HS-27A (cell line): ENCODE measurements at places on chromosomes 1 and 21.

GRCh38 chr1:11134251-11134897 is 34.7 kb upstream of the EXOSC10 start:
- DNase-seq: no peak

DNA sequence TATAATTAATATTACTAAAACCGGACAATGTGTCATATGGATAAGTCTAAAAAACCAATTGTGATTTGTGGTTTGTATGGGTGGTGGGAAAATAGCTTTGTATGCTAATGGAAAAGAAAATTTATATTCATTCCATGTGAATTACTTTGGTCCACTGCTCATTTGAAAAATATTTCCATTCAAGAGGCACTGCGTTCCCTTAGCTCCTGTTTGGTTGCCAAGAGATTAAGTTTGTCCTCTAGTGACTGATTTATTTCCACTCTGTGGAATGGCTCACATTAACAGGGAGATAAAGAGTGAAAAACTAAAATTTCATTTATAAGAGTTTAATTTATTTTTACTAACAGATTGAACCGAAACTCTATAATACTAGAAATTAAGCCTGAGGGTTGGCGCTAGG is 744.1 kb upstream of the CHRM3 start:
- DNase-seq: no peak

DNA sequence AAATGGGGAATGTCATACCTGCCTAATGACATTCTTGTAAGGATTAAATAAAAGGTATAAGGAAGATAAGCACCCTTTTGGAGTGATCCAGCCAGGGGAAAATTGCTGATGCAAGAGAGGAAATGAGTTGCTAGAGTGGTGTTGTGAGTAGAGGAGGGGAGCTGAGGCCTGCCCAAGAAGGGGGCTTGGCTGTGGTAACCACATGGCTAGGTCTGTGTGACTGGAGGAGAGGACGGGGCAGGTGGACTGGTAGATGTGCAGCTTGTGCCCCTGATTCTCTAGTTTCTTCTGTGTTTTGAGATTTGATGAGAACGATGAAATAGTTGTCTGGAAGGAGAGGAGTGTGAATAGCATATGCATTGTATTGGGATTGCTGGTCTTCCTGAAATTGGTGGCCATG is 6.6 kb downstream of the TXLNA start:
- no peak for DNase-seq

- no peak for DNase-seq
Measured at GRCh38 chr1:242467556-242468145, 56.8 kb downstream of the PLD5 start.

GRCh38 chr1:244054924-244055263 is 3.8 kb downstream of the ZBTB18 start:
- DNase-seq: no peak

GRCh38 chr1:38502758-38503157 is 356.8 kb downstream of the RRAGC start:
- no peak for DNase-seq

DNA sequence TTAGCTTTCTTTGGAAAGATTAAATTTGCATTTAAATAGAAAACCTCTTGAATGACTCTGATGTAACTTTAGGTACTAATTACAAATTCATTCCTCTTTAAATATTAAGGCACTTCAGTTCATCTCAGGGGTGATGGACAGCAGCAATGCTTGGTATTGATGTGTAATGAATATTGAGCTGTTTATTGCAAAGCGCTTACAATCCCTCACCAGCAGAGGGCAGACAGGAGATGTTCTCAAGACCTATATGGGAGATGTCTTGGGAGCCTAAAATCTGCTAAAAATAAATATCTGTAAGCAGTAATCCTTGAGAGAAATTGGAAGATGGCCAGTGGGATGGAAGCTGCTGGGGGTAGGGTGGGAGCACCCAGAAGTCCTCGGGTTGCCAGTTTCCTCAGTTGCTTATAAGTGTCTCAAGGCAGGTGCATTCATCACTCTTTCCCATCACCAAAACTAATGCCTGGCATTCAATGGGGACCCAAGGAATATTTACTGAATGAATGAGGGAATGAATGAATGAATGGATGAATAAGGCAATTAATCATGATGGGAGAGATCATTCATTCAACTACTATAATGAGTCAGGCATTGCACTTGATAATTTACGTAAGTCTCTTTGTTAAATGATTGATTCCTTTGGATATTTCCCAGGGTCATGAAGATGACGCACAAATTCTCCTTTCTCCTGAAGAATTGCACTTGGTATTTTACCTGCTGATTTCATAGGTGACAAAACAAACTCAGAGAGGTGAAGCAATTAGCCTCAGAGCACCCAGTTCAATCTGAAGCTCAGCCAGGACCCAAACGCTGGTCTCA is 2.3 kb downstream of the KLHDC8A start:
- DNase-seq: no peak

DNA sequence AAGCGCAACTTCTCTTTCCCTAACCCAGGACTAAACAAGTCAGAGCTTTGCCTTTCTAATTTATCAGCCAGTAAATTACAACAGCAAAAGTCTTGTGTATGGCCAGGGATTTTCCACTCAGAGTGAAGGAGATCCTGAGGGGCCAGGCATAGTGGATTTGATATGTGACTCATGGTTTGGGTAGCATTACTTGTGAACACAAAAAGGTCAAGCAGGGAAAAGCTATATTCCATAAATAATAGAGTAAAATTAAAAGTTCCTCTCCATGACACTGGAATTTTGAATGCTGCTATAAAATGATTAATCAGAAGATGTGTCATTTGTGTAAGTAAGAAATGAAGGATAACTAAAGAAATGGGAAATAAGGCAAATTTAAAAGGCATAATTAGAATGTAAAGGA is 284.8 kb downstream of the HLX start:
- DNase-seq: no peak

GRCh38 chr1:61222240-61222639 is 139.9 kb downstream of the NFIA start:
- DNase-seq: no peak

DNA sequence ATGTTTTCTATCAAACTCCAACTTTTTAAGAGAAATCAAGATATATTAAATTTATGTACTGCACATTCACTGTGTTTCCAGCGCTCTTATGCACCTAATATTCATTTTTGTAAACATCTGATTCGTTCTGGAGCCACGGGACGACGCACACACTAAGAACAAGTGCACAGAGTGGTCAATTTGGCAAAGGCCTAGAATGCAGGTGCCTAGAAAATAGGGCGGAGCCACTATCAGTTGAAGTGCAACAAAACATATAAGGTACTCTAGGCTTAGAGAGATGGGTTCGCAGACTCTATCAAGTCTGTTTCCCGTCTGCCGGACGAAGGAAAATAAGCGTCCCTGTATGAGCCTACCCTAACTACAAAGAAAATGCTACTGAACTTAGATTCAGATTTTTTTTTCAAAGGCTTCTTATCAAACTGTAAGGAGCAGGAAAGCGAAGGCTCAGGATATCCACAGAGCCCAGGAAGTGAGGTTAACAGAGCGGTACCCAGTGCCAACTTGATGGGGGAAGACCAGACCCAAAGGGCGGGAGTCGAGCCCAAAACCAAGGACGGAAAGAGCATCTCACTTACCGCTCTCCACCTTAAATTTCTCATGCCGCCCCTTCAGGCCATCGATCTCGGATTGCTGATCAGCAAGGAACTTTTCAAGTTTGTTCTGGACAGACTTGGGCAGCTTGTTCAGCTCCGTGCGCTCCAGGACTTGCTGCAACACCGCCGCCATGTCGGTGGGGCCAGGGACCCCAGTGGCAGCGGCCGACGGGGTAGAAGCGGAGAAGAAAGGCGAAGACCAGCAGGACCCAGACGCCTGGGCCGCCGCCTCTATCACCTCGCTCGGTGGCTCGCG is 526 bp downstream of the TPR start:
- no peak for DNase-seq

GRCh38 chr21:46124083-46124925 is 26.4 kb downstream of the COL6A2 start:
- no peak for DNase-seq

DNA sequence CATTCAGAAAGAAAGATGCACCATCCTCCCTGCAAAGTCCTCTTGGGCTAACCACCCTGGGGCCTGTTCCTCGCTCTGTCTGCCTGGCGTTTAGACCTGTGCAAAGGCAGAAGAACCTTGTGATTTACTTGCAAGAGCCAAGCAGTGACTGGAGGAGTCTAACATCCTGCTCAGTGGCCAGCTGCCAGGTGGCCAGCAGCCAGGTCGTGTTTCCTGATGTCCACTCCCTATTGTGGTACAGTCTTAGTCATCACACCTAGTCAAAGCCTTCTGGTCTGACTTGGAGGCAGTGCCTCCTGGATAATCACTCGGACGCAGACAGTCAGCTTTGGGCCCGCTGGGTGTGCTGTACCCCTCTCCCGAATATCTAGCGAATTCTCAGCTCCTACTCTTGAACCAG is 118.1 kb downstream of the PGBD5 start:
- DNase-seq: no peak

DNA sequence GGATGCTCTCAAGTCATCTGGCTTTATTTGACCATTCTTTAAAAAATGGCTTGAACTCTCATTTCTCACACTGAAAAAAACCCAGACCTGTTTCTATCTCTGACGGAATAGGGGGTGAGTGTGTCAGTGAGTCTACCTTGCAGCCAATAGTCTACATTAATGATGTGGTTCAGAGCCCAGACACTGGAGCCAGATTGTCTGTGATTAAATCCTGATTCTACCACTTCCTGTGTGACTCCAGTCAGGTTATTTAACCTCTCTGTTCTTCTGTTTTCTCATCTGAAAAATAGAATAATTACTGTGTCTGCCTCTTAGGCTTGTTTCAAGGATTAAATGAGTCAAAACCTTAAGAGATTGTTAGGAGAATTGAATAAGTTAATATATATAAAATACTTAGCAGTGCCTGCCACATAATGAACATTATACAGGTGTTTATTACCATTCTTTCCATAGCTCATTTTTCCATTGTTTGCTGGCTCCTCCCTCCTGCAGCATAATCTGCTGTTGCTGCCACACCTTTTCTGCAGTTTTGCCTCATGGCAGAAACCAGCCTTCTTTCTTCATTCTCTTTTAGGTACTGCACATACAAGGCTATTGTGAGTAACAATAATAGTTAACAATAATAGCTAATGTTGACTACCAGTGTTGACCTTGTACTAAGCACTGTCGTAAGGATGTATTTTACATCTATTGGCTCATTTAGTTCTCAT is 157.6 kb upstream of the IVNS1ABP start:
- DNase-seq: no peak

- DNase-seq: no peak
Measured at GRCh38 chr1:89637496-89637895, 4.6 kb downstream of the LRRC8C start.

DNA sequence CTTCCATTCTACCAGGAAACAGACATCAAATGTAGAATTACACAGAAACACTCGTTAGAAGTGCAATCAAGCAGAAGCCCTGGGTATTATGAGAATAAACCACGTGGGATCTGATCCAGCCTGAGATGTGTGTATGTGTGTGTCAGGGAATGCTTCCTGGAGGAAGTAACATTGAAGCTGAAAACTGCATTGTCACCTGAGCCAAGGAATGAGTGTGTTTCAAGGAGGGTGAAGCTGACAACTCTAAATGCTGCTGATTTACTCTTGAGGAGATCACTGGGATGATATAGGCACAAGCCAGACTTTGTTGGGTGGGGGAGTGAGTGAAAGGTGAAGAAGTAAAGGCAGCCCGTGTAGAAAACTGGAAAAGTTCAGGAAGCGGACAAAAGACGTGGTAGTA is 27.6 kb downstream of the FAAH start:
- no peak for DNase-seq

- DNase-seq: no peak
Measured at GRCh38 chr1:71154429-71154828, 73.6 kb upstream of the ZRANB2 start.

- DNase-seq: no peak
Measured at GRCh38 chr21:32298658-32299081, at the start of gene MRAP. MRAP (plus strand) TSS chr21:32298855; CDS start chr21:32298972, 117 bp downstream.

DNA sequence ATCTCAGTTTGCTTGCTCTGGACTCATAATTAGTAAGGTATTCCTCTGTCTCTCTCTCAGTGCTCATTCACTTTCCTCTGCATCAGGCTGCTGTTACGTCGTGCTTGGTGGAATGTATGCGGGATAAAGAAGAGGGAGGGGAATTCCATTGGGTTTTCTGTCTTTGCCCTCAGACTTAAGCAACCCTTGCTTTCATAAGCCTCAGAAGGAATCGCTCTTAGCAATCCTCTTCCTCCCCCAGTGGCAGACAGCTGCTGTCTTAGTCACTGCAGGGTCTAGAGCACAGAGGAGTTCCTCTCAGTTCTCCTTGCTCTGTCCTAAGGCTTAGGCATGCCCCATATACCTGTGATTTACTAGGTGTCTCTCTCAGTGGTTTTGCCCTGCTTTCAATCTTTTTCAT is 19.1 kb upstream of the NTMT2 start:
- DNase-seq: no peak

DNA sequence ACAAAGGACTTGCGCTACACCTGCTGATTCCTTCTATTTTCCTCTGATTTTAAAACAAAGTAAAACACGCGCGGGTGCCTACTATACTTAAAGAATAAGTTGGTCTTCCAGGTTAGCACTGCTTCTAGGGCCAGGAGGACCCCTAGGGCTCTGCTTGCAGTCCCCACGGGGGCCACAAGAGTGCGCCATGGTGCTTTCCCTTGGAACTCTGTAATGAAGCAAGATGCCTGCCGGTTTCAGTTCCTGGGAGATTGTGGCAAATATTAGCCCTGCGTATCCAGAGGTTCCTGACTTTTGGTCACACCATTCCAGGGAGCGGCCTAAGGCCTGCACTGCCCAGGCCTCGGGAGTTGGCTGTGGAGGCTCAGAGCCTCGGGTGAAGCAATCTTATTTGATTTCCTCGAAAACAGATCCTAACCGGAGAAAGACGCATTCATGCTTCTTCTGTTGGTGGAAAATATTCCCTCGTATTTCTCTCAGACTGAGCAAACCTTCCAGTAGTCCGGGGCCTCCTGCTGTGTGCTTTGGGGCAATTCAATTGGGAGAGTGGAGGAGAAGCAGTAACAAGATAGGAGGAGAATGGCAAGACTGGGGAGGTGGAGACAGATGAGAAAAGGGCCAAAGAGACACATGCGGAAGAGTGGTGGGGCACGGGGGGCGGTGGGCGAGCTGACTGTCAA is 25.3 kb downstream of the ADAM30 start:
- peak; percentile 62 for DNase-seq

DNA sequence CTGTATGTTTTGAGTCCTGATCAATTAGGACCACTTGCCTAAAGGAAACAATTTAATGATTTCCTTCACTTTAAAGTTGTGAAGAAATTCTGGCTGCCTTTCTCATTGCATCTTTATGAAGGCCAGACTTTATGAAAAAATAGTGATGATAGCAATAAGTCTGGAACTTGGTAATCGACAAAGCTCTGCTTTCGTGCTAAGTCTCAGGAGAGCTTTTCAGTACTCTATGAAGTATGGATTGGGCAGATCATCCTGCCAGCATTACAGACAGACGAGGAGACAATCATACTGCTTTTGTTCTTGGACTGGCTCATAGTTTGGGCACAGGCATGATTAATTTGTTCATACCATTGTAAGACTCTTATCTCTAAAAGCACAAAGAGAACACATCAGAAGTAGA is 45.5 kb upstream of the KCNJ15 start:
- no peak for DNase-seq

- DNase-seq: no peak
Measured at GRCh38 chr1:6048179-6048867, 2.6 kb downstream of the KCNAB2 start.

GRCh38 chr1:24828887-24829192 is 83.6 kb downstream of the CLIC4 start:
- DNase-seq: no peak
